ENCODE measurements at places on chromosomes 5 and 9.

- peak; percentile 74 for DNase-seq
Measured at GRCh38 chr5:150350524-150351344, 6.8 kb upstream of the TCOF1 start.

- no peak for DNase-seq
Measured at GRCh38 chr5:127587246-127587917, 61.5 kb upstream of the CTXN3 start.

- DNase-seq: no peak
Measured at GRCh38 chr5:167899490-167900070, 391.9 kb upstream of the WWC1 start.

GRCh38 chr5:100595152-100595811 lies 60.1 kb downstream of the FAM174A start:
- no peak for DNase-seq

DNA sequence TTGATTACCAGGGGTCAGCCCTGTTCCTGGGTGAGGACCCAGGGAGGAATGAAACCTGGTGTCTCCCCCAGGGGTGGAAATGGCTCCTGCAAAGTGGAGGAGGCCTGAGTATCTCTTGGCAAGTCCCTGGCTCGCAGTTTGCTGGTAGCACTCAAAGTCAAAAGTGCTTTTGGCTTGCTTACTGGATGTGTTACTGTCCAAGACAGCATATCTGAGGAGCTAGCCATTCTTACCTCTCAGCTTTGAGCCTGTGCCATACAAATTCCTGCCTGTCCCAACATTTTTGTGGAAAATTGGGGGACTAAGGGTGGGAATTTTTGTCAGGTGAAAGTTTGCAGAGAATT lies 9.9 kb downstream of the ZNF618 start:
- no peak for DNase-seq

GRCh38 chr5:140677947-140678346 lies 4.6 kb upstream of the DND1 start:
- DNase-seq: no peak

DNA sequence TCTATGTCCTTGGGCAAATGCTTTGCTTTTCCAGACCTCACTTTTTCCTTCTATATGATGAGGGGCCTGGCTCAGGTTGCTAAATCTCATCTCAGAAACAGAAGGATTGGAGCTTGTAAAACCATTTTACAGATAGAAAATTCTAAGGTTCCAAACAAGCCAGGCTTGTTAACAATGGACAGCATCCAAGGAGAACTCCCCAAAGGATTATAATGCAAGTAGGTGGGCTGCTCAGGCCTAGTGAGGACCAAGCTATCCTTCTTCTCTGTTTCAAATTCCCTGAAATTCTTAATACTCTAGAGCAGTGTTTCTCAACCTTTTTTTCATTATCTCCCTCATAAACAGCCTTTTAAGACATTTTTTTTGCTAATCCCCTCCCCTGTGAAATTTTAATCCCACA lies 269.8 kb downstream of the TMEM38B start:
- DNase-seq: no peak

GRCh38 chr5:148033134-148033533 lies 30.6 kb upstream of the SPINK5 start:
- no peak for DNase-seq

- DNase-seq: no peak
Measured at GRCh38 chr9:130949188-130950038, 10.4 kb upstream of the FIBCD1 start.

DNA sequence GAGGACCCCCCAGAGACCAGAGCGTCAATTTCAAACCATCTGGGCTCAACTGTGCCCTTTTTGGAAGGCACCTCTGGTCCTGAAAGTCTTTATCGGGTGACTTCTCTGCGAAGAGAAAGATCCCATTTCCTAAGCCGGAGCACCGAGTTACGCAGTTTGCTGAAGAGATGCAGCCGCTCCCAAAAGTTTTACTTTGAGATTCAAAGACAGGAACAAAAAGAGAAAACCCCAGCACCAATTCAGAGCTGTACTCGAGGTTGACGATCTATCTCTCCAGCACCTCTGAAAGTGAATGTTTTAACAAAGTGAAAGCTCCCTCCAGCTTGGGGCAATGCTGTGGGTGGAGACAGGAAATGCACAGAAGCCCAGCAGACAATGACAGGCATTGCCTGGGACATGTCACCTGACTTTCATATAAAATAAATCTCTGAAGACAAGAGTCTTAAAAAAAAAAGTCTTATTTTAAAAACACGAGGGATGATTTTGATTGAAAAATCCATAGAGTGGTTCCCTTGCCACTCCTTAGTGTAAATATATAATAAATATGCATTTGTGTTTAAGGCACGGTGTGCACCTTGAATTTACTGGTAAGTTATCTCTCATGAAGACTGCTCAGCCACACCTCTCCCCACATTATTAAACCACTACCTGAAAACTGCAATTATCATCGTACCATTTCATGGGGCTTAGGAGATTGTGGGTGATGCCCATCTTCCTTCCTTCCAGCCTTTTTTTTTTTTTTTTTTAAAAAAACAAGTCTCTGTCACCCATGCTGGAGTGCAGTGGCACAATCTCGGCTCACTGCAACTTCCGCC lies 79.9 kb downstream of the FNBP1 start:
- DNase-seq: peak; percentile 86

DNA sequence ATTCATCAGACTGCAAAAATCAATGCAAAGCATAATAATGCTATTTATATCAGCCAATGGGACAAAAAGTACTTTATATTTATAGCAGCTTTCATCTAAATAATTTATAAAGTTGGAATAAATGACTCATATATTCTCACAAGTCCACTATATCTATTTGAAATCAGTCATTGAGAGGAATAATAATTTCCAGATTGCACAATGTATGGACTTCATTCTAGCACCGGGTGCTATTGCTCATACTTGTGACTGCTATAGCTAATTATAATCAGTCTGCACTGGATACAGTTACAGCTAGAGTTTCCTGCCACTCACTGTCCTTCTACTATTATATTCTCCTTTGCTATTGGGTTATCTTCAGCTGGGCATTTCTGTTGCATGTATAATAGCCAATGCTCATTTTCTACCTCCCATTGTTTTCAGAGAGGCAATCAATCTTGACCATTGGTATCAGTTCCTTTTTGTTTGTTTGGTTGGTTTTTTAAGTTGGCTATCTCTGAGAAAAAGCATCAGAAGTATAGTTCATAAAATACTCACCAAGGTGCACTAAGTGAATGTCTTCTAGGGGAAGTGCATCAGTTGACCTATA lies 1.9 kb downstream of the CDH18 start:
- no peak for DNase-seq

DNA sequence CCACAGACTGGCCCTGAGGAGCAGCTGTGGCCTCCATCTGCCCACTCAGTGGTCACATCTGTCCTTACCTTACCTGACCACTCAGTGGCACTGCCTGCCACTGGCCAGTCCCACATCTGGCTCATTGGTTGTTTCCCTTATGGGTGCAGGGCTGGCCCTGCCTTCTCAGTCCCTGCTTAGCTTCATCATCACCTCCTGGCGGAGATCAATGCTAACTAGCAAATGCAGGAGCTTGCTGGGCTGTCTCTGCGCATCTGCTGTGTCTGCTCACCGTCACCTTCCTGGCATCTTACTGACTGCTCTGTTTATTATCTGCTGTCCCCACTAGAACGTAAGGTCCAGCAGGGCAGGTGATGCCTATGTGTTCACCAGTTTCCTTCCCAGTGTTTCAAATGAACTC lies 356.9 kb downstream of the SEMA5A start:
- DNase-seq: no peak

DNA sequence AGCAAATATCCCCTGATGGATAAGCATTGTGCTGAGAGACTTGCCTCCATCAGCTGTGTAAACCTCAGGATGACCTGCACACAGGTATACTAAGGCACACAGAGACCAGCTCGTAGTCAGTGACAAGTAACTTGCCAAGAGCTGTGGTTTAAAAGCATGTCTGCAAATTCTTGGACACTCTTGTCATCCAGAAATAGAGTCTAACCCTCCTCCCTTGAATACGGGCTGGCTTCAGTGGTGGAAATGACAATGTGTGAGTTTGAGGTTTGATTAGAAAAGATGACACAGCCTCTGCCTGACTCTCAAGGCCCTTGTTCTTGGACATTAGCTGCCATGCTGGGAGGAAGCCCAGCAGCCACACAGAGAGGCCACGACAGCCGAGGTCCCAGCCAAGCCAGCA lies 114.4 kb downstream of the GADD45G start:
- DNase-seq: no peak

- no peak for DNase-seq
Measured at GRCh38 chr9:94921656-94922055, 195.2 kb downstream of the AOPEP start.

DNA sequence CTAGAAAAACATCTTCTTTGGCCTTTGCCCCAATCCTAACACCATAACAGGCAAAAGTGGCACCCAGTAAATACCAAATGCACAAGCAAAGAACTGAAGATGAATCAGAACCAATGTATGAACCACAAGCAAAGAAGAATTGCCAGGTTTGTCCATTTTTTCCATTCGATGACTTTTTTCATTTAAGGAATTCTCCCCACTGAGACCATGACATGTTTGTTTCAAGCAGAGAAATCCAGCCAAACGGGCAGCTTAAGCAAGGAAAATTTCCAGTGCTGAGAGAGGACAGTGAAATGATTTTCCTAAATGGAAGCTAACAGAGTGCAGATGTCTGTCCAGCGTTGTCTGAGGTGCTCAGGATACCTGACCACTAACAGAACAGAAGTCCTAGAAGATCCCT lies 203.7 kb downstream of the ADAMTS12 start:
- DNase-seq: no peak

DNA sequence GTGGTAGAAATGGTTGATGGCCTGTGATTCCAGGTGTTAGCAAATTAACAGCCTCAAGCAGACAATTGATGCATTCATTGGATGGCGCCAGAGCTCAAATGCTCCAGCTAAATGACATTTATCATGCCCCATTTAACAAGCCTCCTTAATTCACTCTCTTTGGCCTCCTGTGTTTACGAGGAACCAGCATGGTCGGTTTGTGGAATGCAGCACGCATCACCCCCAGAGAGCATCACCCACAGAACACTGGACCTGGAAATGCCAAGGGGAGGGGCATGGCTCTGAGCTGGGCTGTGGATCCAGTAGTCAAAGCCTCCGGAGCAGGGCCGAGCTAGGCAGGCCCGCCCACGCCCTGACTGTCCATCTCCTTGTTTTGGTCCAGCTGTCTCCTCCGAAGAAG lies 434.0 kb downstream of the GADD45G start:
- DNase-seq: no peak

GRCh38 chr9:71675857-71676165 lies 92.5 kb downstream of the CEMIP2 start:
- DNase-seq: no peak

- no peak for DNase-seq
Measured at GRCh38 chr9:127723444-127723843, 7.6 kb downstream of the TTC16 start.

DNA sequence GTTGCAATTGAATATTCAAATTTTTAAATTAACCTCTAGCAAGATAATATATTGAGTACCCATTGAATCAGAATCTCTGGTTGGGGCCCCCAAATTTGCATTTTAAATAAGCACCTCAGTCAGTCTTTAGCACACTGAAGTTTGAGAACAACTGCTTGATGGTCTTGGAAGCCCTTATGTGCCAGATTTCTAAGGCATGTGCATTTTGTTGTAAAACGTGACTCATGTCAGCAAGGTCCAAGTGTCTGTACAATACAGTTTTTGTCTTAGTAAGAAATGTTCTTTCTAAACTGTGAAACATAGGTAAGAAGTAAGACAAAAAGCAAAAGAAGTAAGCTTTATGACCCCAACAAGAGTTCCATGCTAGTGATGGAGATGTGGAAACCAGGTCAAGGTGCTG lies 59.1 kb upstream of the PHF2 start:
- DNase-seq: no peak

GRCh38 chr9:23079798-23080197 lies 633.2 kb downstream of the DMRTA1 start:
- no peak for DNase-seq

- no peak for DNase-seq
Measured at GRCh38 chr9:131402073-131402472, 8.2 kb downstream of the PRRC2B start.

DNA sequence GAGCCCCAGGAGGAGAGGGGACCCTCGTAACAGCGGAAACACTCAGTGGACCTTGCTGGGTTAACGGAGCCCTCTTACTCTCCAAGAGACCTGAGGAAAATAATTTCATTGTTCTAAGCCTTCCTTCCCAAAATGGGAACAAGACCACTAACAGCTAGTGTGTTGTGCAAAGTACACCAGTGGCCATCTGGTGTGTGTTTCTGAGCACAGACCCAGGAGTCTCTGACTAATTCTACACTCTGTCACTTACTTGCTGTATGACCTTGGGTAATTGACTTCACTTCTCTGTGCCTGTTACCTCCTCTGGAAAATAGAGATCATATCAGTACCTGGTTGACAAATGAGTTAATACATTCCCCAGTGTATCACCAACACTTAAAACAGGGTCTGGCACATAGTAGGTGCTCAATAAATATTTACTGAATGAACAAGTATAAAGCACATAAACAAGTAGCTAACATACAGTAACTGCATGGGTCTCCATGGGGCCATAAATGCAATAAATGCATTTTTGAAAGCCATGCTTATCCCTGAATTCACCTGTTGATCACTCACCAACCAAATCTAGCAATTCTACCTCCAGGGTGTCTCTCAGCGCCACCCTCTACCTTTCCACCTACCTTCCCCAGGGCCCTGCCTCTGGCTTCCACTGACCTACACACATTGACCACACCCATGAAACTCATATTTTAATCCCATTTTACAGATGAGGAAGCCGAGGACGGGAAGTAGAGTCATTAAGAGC lies 44.7 kb upstream of the AKNA start:
- DNase-seq: no peak

- DNase-seq: no peak
Measured at GRCh38 chr5:75885321-75885720, 168.1 kb upstream of the POC5 start.

DNA sequence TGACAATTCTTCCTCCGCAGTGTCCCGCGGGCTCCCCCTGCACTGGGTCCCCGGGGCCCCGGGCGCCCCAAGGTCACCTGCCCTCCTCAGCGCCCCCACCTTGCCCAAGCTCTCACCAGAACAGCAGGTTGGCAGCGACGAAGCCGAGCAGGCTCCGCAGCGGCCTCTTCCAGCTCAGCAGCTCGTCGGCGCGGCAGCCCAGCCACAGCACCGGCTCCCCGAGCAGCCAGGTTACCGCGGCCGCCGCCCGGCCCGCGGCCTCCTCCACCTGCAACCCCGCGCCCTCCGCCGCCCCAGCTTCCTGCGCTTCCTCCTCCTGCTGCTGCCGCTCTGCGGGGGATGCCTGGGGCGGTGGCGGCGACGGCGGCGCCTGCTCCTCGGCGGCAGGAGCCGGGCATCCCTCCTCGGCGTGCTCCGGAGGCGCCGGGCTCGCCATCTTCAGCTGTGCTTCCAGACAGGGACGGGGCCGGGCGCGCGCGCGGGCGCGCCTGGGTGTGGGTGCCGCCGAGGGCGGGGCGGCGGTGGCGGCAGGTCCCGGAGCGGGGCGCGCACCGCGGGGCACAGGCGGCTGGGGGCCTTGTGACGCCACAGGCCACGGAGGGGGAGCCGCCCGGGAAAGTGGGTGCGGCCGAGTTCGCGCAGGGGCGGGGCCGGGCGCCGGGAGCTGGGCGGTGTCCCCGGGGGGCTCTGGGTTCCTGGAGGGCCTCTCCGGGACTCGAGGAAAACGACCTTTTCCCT lies at the start of gene RETREG1:
Gene RETREG1, minus strand, starts transcription at position 462 of the 738 bp plus-strand sequence. Its CDS starts 26 bp downstream, at position 436.
- DNase-seq: peak; percentile 82
